ENCODE measurements at places on chromosomes 3 and 15.

DNA sequence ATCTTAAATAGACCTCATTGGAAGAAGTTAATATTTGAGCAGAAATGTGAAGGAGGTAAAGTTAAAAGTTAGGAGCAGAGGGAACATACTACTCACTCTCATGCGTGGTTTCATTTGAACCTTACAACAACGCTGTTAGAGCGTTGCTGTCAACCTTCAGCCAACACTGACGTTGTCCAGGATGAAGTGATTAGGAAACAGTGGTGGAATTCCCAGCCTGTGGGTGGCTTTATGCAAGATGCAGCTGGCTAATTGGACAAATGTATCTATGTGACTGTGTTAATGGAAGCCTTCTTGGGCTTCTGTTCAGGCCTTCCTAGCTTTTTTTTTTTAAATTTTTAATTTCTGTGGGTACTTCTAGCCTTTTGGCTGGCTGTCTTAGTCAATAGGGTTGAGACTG is 40.5 kb downstream of the PTPRG start:
- no peak for DNase-seq

DNA sequence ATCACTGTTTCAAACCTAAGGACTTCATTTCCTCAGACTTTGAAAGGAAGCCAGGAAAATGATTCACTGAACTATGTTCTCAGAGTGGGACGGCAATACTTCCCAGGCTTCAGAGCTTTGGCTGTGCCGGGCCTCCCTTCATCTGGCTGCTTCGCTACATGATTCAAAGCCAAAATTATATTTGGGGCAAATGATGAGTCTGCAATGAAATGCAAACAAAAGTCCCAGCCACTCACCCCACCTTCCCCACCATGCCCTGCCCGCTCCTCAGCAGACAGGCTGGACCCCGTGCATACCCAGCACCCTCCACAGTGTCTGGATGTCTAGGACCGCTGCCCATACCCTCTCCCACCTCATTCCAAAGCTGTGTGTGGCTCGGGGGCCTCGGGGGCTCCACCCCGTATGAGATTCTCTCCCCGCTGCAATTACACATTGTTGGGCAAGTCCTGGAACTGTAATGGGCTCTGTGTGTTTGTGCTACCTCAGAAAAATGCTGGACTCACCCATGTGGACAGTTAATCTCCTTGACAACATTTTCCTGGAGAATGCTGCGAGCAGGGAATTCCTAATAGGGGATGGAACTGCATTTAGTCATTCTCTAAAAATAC is 32.2 kb downstream of the ATP10A start:
- no peak for DNase-seq

- no peak for DNase-seq
Measured at GRCh38 chr3:82202269-82202668, 440.8 kb upstream of the GBE1 start.

DNA sequence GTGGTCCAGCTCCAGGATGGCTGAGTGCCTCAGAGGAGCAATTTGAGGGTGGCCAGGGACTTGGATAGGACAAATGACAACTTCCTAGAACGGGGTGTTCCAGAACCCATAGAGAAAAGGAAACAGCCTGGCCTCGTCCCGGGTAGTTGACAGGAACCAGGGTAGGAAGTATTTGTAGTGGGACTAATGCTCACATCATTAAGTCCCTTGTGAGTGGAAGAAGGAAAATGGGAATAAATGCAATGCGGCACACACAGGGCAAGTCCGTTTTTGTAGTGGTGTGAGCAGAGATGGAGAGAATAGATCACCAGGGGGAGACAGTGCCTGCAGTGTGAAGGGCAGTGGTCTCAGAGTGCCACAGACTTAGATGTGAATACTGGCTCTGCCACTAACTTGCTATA is 19.6 kb downstream of the TIMP4 start:
- DNase-seq: no peak

GRCh38 chr3:31917303-31918005 is 63.6 kb downstream of the OSBPL10 start:
- DNase-seq: no peak

- DNase-seq: no peak
Measured at GRCh38 chr3:126889276-126890201, 93.4 kb upstream of the PLXNA1 start.

DNA sequence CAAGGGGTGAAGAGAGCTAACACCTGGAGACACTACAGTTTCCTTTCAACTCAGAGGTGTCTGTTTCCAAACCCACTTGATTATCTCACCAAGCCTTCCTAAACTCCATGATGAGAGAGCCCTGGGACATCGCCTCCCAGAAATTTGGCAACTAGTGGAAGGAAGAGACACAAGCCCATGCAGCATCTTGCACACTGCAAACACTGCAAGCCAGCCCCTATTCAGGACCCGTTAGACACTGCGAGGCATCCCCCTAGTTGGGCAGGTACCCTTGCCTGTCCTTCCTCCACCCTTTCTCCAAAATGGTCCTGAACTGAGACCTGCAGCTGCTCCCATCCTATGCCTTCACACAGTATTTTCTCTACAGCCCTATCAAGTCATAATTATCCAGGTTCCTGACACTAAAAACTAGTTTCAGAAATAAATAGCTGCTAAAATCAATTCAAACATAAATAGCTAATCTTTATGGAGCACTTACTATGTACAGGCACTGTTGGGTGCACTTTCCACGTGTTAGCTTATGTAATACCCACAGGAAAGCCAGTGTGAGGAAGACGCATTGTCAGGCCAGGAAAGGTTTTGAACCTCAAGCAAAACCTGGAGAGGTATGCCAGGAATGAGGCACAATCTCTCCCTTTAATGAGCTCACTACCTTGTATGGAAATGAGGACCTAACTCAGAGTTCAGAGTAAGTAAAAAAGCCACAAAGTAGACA is 2.8 kb downstream of the MAGI1 start:
- DNase-seq: no peak

DNA sequence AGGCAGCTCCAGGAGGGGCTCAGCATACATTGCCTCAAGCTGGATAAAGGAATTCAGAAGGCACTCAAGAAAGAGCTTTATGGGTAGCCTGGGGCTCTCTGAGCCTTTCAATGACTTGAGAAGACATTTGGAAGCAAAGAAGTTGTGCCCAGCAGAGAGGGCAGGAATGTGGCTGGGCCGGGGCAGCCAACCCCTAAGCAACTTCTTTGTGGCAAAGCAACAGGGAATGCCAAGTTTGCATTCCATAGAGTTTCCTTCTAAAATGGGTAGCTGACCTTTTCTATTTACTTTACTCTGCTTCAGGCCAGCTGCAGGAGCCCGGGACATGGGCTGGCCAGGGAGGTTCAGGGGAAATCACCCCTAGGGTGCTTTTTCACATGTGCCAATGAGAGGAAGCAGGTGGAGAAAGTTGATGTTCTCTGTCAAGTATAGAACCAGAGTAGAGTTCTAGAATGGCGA is 45.6 kb downstream of the CCDC12 start:
- DNase-seq: no peak

- no peak for DNase-seq
Measured at GRCh38 chr3:69542805-69543429, 157.0 kb upstream of the FRMD4B start.

- no peak for DNase-seq
Measured at GRCh38 chr15:86595741-86596140, 516.1 kb downstream of the AGBL1 start.

DNA sequence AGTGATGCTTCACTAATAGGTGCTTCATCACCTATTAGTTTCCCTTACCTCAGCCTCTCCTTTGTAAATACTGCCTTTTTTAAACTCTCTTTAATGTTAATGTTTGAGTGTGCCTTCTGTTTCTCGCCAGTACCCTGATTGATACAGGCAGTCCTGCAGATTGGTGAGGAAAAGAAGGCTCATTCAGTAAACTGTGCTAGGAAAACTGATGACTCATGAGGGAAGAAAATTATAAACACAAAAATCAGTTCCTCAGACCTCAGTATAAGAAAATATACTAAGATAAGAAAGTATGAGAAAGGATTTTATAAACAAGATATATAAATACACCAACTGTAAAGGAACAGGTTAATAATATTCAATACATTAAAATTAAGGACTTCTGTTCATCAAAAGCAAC is 54.8 kb upstream of the OXTR start:
- DNase-seq: no peak

DNA sequence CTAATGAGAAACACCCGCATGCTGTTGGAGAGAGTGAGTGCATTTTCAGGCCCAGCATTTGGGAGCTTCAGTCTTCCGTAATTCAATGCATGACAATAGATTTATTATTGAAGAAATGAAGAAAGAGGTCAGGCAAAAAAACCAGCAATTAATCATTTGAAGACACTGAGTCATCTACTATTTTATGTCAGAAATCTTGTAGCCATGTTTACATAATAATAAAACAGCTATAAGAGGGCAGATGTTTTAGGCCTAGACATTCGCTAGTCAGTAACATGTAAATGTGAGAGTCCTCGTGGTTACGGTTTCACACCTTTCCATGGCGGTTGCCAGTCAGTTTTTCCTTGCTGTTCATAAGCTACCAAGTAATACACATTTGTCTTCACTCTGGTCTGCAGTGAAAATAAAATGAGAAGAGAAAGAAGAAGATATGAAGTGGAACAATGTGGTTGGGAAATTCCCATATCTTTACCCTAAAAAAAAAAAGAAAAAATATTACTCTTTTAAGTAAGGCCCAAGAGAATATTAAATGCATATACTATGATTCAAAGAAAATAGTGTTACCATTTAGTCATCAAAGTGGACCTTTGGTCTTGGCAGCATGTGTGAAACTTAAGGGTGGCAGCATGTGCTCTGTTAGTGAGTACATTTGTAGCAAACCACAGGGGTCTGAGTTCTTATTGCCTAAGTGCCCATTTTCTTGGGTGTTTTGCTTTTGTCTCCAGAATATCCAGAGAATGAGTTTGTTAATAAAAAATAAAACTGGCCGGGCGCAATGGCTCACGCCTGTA is 140.5 kb upstream of the TBL1XR1 start:
- DNase-seq: no peak

GRCh38 chr3:26438325-26438940 is 184.1 kb upstream of the LRRC3B start:
- DNase-seq: no peak

- DNase-seq: peak; percentile 62
Measured at GRCh38 chr3:128280481-128281052, 127.3 kb downstream of the EEFSEC start.

- DNase-seq: no peak
Measured at GRCh38 chr3:89159605-89160004, 52.2 kb downstream of the EPHA3 start.

GRCh38 chr3:196198771-196199753 is 12.1 kb downstream of the ZDHHC19 start:
- no peak for DNase-seq

- peak; percentile 38 for DNase-seq
Measured at GRCh38 chr3:23611737-23612295, 193.9 kb upstream of the UBE2E1 start.

- no peak for DNase-seq
Measured at GRCh38 chr3:180063783-180064182, 27.0 kb upstream of the PEX5L start.

DNA sequence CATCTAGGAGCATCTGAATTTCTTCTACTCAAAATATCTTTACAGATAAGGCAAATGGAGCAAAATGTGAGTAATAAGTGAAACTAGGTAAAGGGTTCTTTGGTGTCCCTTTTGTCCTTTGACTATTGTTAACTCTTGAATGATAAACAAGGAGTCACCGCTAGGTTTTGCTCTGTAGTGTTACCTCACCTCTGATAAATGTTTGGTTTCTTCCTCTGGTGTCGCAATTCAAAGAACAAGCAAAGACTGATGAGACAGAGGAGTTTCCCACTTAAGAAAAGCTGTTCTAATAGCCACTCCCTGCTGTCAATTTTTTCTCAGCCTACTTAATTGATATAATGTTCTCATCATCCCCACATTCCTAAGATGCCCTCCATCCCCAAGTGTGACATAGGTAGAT is 925.9 kb downstream of the IGSF11 start:
- no peak for DNase-seq

All from NCI-H1092 (cell line).